ENCODE measurements at places on chromosomes 1 and 21. TPM values are rescaled to one million over a fixed set of nuclear protein-coding genes. Genes with fewer than 3 reads are reported as not detected.

DNA sequence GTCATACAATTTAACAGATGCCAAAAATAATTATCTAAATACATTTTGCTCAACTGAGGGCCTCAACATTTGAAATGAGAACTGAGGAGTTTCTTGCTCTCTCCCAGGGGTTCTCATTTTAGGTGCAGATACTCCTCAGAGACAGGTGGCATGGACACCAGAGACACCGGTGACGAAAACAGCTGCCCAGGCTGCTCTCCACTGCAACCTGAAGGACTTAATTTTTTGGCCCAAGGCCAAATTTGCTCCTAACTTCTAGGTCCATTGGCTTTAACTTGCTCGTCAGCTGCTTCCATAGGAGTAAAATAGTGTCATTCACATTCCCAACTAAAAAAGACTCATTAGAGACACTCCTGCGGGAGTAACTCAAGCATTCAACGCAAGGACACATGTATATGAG lies 87.0 kb downstream of the NRIP1 start:
- DNase-seq = no peak

DNA sequence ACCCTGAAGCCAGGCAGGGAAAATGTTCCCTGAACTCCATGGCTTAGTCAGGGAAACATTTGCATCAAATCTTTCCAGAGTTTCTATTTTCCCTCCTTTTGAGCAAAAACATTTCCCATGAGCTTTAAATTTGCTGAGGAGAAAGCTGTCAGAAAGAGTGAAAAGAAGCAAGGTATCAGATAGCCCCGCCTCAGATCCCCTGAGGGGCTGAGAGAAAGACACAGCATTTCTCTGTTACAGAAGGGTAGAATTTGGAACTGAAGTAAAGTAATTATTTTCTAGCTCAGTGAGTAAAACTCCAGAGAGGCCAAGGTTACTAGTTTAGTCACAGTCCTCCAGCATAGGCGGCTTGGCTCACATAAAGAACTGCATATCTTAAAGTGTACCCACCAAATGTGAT lies 10.6 kb downstream of the FMO1 start:
- no peak for DNase-seq

DNA sequence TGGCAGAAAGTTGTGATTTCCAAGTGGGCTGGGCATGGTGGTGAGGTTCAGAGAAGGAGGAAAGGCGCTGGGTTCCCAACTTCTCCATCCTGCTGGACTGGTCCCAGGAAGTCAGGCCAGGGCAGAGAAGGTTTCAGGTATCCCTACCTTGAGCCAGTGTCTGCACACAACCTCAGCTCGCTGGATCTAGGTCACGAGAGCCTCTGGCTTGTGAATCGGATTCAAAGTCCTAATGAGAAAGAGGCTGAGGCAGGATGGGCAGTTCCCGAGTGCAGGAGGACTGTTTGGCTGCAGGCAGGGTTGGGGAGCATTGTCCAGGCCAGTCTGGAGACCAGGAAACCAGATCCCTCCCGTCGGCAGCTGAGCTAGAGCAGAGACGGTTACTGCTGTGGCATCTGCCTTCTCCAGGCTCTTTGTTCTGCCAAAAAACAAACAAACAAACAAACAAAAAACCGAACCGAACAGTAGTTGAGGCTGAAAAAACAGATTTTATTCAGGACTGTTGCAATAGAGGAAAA lies 19.5 kb upstream of the IGSF21 start:
- no peak for DNase-seq

Gene KCNE1
- total RNA-seq = 0.43 TPM

DNA sequence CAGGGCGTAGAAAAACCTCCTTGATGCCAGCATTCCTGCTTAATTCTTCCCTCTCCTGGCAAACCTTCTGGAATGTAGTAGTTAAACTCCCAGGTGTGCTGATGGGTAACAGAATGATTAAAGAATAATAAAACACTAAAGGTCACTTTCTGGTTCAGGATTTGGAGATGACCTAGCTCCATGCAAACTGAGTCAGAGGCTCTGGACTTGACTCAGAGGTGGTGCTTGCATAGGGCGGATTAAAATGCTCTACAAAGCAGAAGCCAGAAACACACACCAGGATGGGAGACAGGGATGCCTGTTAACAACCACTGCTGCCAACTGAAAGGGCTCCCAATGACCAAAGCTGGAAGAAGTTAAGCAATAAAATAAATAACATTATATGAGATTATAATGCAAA lies 41.5 kb downstream of the KRTAP19-8 start:
- DNase-seq = no peak

- no peak for DNase-seq
Measured at GRCh38 chr1:16464917-16465625, 24.5 kb downstream of the NECAP2 start.

DNA sequence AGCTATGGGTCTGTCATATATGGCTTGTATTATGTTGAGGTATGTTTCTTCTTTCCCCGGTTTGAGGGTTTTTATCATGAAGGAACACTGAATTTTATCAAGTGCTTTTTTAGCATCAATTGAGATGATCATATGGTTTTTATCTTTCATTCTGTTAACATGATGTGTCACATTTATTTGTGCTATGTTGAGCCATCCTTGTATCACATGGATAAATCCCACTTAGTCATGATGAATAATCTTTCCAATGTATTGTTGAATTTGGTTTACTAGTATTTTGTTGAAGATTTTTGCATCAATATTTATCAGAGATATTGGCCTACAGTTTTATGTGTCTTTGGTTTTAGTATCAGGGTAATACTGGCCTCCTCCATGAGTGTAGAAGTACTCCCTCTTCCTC lies 61.7 kb downstream of the GPR137B start:
- peak; percentile 64 for DNase-seq

DNA sequence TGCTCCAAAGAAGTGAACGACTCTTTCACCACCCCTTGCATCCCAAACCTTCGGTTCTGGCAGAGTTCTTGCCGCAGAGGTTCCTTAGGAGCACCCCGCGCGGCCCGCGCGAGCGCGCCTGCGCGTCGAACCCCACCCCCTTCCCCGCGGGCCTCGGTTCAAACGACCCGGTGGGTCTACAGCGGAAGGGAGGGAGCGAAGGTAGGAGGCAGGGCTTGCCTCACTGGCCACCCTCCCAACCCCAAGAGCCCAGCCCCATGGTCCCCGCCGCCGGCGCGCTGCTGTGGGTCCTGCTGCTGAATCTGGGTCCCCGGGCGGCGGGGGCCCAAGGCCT lies at the start of gene C1orf56:
TSS of gene C1orf56 (plus strand) at position 161 of the 334 bp plus-strand sequence. CDS start at position 258, 97 bp downstream.
- peak; percentile 82 for DNase-seq

DNA sequence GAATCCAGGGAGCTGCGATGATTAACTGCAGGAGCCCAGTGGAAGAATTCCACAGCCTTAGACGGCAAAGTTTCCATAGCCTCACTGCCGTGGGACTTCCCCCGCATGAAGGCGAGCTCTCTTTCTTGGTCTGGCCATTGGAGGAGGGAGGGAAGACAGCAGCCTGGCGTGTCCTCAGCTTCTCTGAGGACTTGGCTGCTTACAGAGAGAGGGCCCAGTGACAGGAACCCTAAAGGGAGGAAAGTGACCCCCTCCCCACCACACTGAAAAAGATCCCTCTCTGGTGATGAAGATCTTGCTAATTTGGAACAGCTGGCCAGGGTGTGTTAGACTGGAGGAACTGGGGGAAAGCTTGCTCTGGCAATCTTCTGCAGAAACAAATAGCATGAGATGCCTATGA lies 41.0 kb downstream of the ATP2B4 start:
- peak; percentile 71 for DNase-seq

Gene UMODL1
- total RNA-seq = not detected

DNA sequence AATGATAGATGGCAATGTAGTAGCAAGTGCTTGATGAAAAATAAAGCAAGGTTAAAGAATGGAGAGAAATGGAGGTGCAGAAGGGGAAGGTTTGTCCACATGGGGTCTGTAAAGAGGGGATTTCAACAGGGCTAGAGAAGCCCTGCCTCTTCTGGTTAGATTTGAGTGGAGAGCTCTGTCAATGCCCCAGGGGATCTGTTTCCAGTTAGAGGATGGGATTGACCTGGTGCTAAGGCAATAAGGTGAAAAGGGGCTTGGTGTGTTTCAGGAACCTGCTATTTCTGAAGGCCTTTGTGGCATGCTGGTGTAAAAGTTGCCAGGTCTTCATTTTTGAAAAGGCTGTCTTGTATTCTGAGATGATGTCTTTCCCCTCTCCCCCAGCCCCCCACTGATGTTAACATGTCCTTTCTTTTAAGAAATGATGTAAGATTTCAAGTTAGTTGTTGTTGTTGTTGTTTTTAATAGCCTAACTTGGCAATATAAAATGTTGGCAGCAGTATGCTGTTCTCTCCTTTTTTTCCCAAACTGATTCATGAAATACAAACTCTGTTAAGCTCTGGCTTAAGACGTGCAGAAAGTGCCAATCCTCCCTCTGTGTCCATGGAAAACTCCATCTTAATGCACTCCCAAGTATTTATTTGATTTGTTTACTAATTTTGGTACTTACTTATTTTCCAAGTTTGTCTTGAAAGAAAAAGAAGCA lies 370.3 kb upstream of the ADGRL2 start:
- DNase-seq = no peak

- DNase-seq = no peak
Measured at GRCh38 chr21:34083357-34083756, 10.0 kb downstream of the MRPS6 start.

Gene ADORA1
- 5.8 TPM for total RNA-seq

DNA sequence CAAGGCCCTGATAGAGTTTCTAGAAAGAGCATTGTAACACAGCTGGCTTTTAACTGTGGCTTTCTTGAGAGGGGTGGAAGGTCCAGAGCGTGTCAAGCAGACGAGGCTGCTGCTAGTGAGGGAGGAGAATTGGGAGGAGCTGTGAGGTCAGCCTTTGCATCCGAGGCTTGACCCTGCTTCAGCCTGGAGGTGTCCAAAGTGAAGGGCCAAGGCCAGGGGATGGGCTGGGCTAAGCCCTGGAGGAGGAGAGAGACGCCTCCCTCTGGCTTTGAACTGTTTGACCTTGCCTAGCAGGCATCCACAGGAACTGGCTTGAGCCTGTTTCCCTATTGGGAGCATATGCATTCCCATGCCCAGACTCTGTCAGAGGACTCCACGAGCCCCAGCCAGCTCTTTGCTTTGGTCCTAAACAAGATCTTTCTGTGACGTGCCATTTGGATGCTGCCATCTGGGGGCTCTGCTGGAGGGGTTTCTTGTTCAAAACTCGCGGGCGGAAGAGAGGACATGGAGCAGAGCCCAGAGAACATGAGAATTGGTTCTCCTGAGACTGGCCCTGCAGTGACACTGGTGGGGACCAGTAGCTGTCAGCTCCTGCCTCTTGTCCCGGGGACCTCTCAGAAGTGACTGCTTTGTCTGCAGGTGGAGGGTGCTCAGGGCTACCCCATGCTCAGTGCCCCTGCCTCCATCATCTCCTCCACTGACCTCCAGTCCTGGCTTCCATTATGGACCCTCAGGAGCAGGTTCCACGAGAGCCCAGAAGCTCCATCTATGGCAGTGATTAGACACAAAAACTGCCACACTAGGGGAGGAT lies 5.5 kb downstream of the ACTRT2 start:
- no peak for DNase-seq

Gene XCL2
- total RNA-seq = not detected

DNA sequence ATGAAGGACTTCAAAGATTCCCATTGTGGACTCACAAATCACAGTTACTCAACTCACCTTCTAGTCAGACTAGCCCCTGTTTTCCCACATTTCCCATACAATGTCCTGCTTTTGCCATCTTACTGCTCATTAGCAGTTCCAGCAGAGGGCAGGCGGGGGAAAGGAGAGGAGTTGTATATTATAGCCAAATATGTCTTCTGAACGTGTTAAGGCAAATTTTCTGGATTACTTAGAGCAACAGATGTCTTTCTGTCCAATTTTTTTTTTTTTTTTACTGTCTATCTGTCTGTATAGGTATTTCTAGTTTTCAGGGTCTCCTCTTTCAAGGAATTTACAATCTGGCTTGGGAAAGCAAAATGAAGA lies 29.9 kb upstream of the DDAH1 start:
- DNase-seq = peak; percentile 59

Gene CBR3
- total RNA-seq = 17.3 TPM

- no peak for DNase-seq
Measured at GRCh38 chr21:29989634-29990234, 49.9 kb upstream of the GRIK1 start.

Gene PCNX2
- 13.7 TPM for total RNA-seq

DNA sequence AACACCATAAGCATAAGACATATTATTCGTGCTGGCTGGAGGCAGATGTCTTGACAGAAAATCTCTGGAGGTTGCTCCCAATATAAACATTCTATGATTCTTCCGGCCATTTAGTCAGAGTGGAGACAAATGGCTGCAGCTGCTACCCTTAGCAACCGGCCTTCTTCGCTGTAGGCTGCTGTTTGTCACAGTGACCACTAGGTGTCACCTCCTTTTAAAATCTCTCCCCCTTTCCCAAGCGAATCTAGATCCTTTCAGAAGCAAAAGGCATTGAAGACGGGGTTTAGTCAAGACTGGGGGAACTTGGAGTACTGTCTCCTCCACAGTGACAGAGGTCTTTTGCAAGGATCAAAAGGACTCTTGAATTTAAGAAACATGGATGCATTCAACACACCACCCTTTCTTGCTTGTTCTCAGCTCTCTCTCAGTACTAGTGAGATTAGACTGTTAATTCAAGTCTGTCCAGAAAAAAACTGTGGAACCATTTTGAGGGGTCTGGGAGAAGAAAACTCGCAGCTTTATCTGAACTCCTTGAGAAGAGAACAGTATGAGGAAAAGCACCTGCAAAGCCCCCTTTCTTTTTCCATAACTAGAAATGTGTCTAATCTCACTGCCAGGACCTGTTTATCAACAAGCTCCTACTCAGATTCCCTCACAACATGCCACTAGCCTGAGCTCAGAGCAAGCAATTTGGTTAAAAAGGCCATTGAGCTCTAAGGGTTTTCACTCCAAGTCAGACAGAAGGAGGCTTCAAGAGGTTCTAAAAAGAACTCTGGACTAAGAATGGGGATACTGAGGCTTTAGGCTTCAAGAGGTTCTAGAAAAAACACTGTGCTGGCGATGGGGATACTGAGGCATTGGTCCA lies 408.3 kb upstream of the PLXNA2 start:
- peak; percentile 76 for DNase-seq

DNA sequence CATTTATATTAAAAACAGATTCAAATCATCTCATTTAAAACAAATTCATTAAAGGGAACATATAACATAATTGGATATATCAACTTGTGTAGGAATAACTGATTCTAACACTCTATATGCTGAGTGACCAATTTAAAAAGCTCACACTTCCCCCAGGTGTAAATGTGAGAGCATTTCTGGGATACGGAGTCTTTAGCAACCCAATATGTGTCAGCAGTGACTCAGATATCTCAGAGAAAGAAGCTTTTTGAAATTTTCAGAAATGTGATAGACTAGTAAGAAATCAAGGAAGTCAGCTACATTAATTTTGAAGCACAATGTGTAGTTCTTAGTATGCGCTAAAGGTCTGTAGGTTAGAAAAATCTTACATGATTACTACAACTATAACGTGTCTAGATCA lies 87.9 kb upstream of the SERTAD4 start:
- DNase-seq = peak; percentile 54

GRCh38 chr1:151838222-151839081 lies 1.2 kb downstream of the C2CD4D start:
- peak; percentile 59 for DNase-seq

GRCh38 chr1:92367496-92367895 lies 68.6 kb downstream of the RPAP2 start:
- DNase-seq = no peak

GRCh38 chr1:115925467-115925866 lies 50.8 kb upstream of the SLC22A15 start:
- DNase-seq = no peak

Gene ITGB2
- total RNA-seq = 2.1 TPM

GRCh38 chr1:109840011-109840629 lies 70.5 kb upstream of the CSF1 start:
- DNase-seq = no peak

Measured in GM23248 (cell line).